Stimulated activated CD4-positive, alpha-beta T cell treated with anti-CD3 and anti-CD28 coated beads, Interleukin-1b, Interleukin-23, amount 100 ng/mL, for 24 hours (primary cell): ENCODE measurements at places on chromosomes 5 and 9.

DNA sequence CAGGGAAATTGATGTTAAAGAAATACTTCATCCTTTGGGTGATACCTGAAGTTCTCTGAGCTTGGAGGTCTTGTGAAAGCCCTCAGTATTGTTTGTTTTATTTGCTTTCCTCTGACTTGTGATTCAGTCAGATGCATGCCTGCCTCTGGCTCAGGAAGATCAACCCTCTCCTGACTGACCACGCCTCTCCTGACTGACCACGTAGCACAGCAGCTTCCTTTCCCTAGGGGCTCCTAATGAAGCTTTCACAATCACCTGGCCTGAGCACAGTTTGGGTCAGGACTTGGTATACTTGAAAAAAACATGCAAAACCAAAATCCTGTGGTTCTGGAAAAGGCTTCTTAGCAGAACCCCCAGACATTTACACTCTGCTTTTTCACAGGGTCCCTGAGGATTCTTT lies 3.8 kb downstream of the TGFBI start:
- DNase-seq = no peak

DNA sequence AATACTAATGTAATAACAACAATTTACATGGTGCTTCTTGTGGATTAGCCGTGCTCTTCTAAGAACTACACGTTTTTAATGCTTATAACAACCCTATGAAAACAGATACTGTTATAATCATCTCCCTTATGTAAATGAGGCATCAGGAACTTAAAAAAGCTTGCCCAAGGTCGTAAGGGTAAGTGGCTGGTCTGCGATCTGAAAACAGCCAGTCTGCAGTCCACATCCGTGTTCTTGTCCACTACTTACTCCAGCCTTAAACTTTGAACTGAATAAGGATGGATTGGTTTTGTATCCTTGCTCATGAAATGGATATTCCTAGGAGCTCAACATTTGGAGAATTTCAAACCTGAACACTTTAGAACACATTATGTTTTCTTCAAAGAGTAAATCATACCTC lies 26.7 kb downstream of the PAM start:
- DNase-seq = no peak

DNA sequence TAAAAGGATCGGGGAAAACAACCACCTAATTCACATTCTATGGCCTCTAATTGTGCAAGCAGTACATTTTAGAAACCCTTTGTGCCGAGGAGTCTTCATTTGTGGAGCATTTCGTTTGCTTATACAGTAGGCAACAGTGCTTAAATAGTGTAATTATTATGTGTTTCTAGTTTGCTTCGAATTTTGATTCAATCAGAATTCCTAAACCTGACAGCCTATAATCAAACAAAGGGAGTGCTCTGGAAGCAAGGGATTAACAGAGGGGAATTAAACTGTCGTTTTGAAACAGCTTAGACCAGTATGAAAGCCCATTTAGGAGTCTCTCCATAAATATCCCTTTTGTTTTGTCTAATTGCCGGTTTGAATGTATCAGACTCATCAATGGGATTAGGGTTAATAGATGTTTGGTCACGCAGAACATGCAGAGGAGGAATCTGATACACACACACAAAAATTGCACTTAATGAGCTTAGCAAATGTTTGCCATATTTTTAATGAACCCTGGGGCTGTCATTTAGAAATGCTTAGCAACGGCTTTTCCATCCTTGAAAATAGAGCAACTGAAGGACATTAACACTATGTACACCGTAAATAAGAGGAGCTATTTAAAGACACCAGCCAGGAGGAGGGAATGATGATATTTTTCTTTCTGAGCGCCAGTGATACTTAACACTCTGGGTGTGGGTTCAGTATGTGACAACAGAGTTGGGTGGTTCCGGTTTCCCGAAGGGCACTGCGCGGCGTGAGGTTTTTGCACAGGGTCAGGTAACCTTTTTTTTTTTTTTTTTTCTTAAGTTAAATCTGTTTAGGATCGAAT lies 404.7 kb downstream of the TLE4 start:
- no peak for DNase-seq

GRCh38 chr5:96687812-96688453 lies 25.8 kb downstream of the CAST start:
- DNase-seq = no peak
